ENCODE measurements at places on chromosomes 2 and 18. TPM values are rescaled to one million over a fixed set of nuclear protein-coding genes. Genes with fewer than 3 reads are reported as not detected.

The IL1R2 gene
- 0.67 TPM for polyA plus RNA-seq

- no peaks in the 10 kb centered on the region for H3K36me3 ChIP-seq
- H3K4me3 ChIP-seq = no peak overlapping the region
- H3K27me3 ChIP-seq = no peaks in the 10 kb centered on the region
- no peak overlapping the region for H3K27ac ChIP-seq
- H3K4me1 ChIP-seq = peaks cover 5% of the 10 kb centered on the region
These were observed 5.8 kb downstream of the TMSB10 start for GRCh38 chr2:84911135-84911678.

GRCh38 chr2:26475037-26475436, 2.9 kb downstream of the OTOF start:
- peaks cover 9% of the 10 kb centered on the region for H3K4me1 ChIP-seq
- H3K27ac ChIP-seq = no peak overlapping the region
- no peak for DNase-seq
- no peak overlapping the region for H3K4me3 ChIP-seq
- H3K27me3 ChIP-seq = no peaks in the 10 kb centered on the region

The RGPD3 gene
- 0.24 TPM for polyA plus RNA-seq

The PSMD14 gene
- polyA plus RNA-seq = 35.9 TPM

The C1GALT1C1L gene
- polyA plus RNA-seq = 1.1 TPM

The TRABD2A gene
- 18.0 TPM for polyA plus RNA-seq

The REEP1 gene
- 36.9 TPM for polyA plus RNA-seq

- no peaks in the 10 kb centered on the region for H3K36me3 ChIP-seq
- H3K4me3 ChIP-seq = no peak overlapping the region
These were observed 119.9 kb downstream of the DPP4 start for GRCh38 chr2:161954103-161954502.

DNA sequence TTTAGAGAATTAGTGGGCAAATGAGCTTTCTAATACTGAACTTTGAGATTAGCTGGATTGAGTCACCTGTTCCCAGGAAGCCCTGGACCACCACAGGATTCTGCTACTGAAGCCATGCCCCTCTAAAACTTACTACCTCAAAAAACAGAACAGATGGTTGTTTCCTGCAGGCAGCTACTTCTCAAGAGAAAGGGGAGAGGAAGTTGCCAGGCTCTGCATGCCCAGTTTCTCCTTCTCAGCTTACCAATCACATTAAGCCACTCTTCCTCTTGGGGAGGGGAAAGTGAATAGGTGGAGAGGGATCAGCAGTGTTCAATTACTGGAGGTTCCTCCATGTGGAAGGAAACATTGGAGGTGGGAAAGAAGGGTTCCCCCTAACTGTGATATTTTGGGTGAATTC, 24.9 kb upstream of the C1GALT1C1L start:
- H3K4me3 ChIP-seq = no peak overlapping the region
- no peak overlapping the region for H3K27ac ChIP-seq
- no peaks in the 10 kb centered on the region for H3K4me1 ChIP-seq
- DNase-seq = no peak

DNA sequence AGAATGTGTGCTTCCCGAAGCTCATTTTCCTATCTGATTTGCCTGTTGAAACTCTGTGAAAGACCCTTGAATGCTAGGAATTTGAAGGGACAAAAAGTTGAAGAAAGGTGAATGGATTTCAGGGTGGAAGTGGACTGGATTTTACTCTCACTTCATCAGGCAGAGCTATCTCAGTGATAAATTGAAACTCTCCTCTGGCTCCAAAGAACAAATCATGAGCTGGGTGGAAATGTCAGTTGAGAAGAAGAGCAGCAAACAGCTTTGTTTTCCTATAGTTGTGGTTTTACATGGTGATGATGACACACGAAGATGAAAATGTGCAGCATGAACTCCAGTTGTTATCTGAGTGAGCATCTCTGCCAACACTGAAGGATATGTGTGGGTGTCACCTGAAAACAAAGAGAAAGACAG, 34.4 kb downstream of the CD28 start:
- no peak overlapping the region for H3K27ac ChIP-seq
- H3K4me1 ChIP-seq = no peaks in the 10 kb centered on the region

DNA sequence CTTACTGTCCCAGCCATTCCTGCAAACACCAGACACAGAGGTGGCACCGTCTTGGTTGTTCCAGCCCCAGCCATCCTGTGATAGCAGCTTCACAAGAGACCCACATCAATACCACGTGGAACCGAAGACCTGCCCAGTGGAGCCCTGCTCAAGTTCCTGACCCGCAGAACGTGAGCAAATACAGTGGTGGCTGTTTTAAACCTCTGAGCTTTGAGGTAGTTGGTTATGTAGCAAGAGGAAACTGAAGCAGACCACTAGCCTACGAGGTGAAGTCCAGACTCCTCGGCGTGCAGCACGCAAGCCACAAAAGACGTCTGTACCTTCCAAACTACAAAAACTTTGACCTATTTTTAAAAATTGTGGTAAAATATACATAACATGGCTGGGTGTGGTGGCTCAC, 96.1 kb upstream of the ODC1 start:
- H3K4me3 ChIP-seq = no peak overlapping the region
- peaks cover 6% of the 10 kb centered on the region for H3K27me3 ChIP-seq
- H3K4me1 ChIP-seq = no peaks in the 10 kb centered on the region
- no peak for DNase-seq
- H3K27ac ChIP-seq = no peak overlapping the region

The PIAS2 gene
- 13.1 TPM for polyA plus RNA-seq

Data from large intestine (tissue), 12 donors.